ENCODE measurements at places on chromosomes 3 and 15.
A peak's percentile ranks its signal among the peaks of the same experiment; 100 is the strongest.

- no peak for DNase-seq
Measured at GRCh38 chr15:41838400-41838897, at the start of gene PLA2G4B. TSS of gene PLA2G4B (plus strand) at chr15:41838847. CDS start at chr15:41838914, 67 bp downstream.

GRCh38 chr3:58092521-58092920 is 84.3 kb downstream of the FLNB start:
- no peak for DNase-seq

DNA sequence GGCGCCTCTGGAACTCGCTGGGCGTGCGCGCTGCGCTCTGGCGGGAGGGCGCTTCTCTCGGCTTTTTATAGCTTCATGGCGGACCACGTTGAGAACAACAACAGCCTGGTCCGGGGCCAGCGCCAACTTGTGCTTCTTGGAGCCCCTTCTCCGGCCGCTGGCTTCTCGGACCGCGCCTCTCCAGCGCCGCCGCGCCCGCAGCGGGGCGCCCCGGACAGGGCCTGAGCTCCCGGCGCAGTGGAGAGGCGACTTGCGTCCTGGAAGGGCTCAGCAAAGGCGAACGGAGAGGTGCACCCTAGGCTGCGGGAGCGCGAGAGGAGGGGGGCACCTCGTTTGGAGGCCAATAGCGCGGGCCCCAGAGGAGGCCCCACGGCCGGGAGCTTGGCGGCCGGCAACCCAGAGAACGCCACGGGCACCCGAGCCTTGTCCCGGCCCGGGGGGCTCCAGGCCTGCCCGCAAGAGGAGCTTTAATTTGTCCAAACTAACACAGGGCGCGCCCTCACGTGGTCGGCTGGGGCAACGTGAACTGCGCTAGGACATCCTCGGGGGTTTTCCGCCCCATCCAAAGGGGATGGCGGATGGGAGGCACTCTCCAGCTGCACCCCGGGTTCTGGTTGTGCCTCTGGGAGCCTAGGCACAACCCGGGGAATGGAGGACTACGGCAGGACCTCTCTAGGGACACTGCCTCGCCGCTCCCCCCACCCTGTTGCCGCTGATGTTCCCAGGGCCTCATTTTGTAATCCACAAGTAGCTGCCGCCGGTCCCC is 37.8 kb downstream of the HMCES start:
- peak; percentile 77 for DNase-seq

GRCh38 chr3:151561878-151562277 is 101.0 kb upstream of the IGSF10 start:
- no peak for DNase-seq

GRCh38 chr15:83318861-83319415 is 34.5 kb upstream of the BNC1 start:
- DNase-seq: no peak

DNA sequence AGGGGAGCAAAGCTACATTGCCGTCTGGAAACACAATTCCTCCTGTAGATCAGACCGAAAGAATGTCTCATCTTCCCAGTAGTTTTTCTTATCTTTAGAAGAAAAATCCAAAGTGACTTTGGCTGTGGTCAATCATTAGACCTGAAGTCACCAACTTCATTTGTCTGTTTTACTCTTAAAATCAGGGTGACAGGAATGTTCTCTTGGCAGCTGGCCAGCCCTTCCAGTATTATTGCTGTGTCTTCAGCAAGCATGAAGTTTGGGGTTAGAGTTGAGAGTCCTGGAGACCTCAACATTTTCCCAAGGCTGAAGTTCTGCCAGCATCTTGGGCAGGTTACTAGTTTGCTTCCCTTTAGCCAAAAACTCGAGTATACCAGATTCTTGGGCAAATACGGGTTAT is 32.5 kb downstream of the RSL24D1 start:
- no peak for DNase-seq

DNA sequence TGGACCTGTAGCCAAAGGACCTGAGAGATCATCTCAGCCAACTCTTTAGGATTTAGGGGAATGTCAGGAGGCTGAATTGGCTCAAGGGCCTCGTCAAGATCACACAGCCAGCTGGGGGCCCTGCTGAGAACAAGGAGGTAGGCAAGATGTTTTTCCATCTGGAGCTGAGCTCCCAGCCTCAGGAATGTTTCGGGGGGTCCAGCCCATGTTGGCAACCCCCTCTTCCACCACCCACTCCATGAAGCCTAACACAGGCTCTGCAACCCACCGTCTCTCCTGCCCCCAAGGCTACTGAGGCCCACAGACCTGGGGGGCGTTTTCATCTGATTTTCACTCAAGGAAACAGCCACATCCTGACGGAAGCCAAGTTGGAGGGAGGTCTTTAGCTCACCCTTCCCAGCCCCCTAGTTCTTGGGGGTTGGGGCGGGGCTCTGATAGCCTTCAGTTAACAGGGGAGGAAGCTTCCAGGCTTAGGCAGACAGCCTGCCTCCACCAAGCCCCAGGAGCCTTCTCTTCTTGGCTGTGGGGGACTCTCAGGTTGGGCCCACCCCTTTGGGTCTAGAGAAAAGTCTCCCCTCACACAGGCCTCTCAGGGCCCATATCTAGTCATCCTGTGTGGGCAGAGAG is 48.8 kb downstream of the EPHB3 start:
- DNase-seq: no peak
